ENCODE measurements at places on chromosomes 12 and 14.
A peak's percentile ranks its signal among the peaks of the same experiment; 100 is the strongest.

DNA sequence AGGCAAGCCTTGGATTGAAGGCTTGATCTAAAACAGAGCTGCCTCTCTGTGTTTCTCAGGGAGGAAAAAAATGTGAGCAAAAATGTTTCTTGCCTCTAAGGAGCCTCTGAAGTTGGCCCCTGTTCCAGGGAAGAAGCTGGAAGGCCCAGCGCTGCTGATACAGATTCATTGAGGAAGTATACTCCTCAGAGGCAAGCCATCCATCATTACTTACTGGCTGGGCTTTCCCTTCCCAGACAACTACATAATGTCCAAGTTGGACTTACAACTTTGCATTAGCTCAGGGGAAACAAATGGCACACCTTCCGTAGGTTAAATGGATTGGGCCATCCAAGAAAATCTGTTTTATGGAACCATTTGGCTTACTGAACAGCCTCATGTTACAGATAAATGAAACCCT lies 263.7 kb upstream of the SEL1L start:
- no peak for DNase-seq

DNA sequence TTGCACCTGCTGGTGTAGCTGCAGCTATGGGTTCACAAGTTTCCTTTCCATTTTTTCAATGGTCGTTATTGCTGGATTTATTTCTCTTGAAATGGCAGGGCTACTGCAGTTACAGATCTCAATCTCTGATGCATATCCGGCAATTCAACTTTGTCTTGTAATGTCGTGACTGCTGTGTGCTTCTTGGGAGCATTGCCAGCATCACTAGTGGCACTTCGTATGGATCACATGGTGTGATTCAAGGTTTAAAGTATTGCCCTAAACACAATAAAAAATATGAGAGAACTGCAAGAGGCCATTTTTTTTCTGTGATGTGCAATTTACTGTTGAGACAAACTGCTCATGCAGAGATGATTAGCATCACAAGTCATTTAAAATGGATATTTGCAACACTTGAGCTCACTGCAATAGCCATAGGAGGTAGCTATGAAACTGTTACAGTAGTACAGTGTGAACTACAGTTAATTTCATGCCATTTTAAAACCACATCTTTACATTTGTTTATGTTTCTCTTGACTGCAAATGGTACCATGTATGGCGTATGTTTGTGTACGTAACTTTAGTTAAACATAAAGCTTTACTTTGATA lies 217.4 kb upstream of the PDE3A start:
- DNase-seq, result no peak

DNA sequence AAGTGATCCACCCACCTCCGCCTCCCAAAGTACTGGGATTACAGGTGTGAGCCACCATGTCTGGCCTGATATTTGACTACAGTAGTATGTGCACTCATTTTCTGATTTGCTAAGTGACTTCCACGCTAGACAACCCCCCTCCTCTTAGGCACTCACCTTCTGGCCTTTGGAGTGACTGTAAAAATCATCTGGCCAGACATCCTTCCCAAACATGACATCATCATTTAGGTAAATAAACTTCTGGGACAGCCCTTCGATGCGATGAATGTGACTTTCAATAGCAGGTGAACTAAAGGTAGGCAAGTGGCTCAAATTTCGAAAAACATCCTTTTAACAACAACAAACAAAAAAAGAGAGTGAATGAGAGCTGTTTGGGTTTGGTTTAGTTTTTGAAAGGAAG lies 30.6 kb upstream of the SYCP3 start:
- DNase-seq, result no peak

DNA sequence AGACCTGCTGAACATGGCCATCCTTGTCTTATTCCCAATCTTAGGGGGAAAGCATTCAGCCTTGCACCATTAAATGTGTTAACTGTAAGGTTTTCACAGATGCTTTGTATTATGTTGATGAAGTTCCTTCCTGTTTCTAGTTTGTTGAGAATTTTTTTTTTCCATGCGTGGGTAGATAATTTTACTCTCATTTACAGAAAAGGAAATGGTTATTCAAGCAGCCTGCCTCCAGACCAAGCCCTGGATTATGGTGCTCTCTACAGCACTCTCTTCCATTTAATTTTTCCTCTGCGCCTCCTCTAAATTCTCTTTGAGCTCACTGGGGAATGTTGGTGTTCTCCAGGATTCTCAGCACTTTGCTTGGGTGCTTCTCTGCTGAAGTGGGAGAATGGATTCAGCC lies 179.3 kb upstream of the PZP start:
- DNase-seq, result no peak

- peak; percentile 90 for DNase-seq
Measured at GRCh38 chr14:99654235-99654985, 9.5 kb downstream of the HHIPL1 start.

GRCh38 chr12:114025935-114026334 lies 59.8 kb upstream of the RBM19 start:
- DNase-seq, result no peak

GRCh38 chr12:94563286-94563685 lies 87.1 kb downstream of the TMCC3 start:
- no peak for DNase-seq

- DNase-seq, result peak; percentile 76
Measured at GRCh38 chr14:105414456-105415371, 4.9 kb upstream of the MTA1 start.

- DNase-seq, result no peak
Measured at GRCh38 chr12:110725267-110725666, 17.4 kb downstream of the PPP1CC start.

DNA sequence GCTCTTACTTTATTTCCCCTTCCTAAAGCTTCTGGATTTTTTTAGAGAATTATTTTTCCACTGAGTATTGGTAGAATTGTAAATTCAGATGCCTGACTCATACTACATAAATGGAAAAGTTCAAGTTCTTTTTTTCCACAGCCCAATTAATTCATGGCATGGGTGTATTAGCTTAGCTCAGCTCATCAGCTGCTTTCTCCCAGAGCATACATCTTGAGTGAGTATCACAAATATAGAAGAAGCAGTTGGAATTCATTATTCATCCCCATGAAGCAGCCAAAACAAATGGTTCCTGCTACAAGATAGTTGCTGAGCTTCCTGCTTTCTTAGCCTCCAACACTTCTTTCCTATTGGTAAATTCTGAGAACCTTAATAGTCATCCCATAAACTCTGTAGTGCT lies 105.1 kb downstream of the C12orf50 start:
- no peak for DNase-seq

GRCh38 chr14:38238332-38238731 lies 17.6 kb downstream of the CLEC14A start:
- no peak for DNase-seq

GRCh38 chr14:71415404-71415690 lies 508.1 kb downstream of the PCNX1 start:
- DNase-seq, result peak; percentile 79

GRCh38 chr12:39230086-39230485 lies 212.8 kb downstream of the KIF21A start:
- peak; percentile 7 for DNase-seq

GRCh38 chr14:74048281-74048680 lies 29.1 kb downstream of the BBOF1 start:
- no peak for DNase-seq

DNA sequence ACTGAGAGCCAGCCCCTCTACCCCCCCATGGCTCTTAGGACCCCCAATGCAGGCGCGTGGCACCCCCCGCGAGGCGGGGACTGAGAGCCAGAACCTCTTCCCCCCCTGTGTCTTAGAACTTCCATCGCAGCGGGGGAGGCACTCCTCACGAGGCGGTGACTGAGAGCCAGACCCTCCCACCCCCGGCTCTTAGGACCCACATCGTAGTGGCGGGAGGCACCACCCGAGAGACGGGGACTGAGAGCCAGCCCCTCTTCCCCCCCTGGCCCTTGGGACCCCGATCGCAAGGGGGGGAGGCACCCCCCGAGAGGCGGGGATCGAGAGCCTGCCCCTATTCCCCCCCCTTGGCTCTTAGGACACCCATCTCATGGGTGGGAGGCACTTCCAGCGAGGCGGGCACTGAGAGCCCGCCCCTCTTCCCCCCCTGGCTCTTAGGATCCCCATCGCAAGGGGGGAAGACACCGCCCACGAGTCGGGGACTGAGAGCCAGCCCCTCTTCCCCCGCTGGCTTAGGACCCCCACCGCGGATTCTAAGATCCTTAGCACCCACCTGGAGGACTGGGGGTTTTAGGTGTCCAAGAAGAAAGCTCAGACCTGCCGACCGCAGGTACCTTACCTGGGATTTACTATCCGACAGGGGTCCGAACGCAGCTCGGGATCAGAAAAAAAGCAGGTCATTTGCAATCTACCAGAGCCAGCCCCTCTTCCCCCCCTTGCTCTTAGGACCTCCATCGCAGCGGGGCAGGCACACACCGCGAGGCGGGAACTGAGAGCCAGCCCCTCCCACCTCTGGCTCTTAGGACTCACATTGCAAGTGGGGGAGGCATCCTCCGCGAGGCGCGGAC lies 44.9 kb downstream of the DDX11 start:
- peak; percentile 6 for DNase-seq

DNA sequence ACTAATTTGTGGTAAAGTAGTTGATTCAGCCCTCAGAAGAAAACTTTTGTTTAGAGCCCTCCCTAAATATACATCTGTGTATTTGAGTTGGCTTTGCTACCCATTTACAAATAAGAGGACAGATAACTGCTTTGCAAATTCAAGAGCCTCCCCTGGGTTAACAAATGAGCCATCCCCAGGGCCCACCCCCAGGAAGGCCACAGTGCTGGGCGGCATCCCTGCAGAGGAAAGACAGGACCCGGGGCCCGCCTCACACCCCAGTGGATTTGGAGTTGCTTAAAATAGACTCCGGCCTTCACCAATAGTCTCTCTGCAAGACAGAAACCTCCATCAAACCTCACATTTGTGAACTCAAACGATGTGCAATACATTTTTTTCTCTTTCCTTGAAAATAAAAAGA lies 2.7 kb downstream of the FZD10 start:
- no peak for DNase-seq

DNA sequence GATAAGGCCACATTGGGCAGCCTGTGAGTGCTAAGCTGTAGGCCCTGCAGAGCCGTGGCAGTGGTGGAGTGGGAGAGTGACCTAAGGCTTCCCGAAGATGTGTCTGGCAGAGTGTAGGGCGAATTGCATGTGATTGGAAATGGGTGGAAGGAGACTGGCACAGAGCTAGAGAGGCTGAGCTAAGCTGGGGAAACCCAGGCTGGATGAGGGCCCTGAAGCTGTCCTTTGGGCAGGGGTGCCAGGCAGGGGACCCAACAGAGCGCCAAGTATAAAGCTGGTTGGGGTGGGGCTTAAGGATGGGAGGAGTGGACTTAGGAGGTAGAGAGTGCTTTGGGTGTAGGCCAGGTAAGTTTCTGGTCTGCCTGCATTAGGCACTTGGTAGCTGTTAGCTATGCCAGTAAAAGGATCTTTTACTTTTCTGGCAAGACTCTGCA lies 47.9 kb downstream of the WDR20 start:
- DNase-seq, result no peak

DNA sequence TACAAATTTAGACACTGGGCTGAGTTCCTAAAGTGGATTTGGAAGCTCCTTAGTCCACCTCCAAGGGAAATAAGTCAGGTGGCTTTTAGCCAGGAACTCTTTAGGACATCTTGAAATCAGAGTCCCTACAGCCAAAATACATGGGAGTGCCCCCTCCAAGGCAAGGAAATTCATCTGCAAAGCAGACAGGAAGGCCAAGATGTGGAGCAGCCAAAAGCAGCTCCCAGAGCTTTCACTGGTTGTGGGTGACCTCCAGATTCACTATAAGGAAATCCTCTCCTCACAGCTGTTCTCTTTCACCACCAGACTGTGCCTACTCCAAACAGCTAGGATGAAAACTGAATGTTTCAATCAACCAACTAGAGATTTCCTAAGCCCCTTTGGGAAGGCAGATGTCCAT lies 6.6 kb downstream of the TTC9 start:
- no peak for DNase-seq

DNA sequence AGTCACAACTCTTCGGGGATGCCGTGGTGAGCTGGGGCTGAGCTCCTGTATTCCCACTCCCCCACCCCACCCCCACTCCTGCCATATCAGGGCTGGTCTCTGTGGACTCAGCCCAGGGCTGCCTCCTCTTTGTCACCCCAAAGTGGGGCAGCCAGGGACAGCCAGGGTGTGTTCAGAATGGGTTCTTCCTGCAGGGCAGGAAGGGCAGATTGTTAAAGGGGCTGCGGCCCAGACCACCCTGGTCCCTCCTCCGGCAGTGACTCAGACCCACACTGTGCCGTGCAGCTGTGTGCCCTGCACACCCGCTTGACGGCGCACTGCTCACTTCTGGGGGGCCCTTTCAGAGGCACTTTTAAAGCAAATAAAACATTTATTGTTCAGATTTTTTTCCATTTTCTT lies 9.3 kb downstream of the SLC48A1 start:
- DNase-seq, result no peak

GRCh38 chr12:3727877-3728632 lies 24.9 kb downstream of the CRACR2A start:
- peak; percentile 81 for DNase-seq

DNA sequence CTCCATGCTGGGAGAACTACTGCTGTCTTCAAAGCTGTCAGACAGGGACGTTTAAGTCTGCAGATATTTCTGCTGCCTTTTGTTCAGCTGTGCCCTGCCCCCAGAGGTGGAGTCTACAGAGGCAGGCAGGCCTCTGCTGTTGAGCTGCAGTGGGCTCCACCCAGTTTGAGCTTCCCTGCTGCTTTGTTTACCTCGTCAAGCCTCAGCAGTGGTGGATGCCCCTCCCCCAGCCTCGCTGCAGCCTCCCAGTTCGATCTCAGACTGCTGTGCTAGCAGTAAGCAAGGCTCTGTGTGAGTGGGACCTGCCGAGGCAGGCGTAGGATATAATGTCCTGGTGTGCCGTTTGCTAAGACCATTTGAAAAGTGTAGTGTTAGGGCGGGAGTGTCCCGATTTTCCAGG lies 31.4 kb upstream of the RFX4 start:
- no peak for DNase-seq

- DNase-seq, result no peak
Measured at GRCh38 chr14:76045773-76046172, 60.2 kb downstream of the IFT43 start.

DNA sequence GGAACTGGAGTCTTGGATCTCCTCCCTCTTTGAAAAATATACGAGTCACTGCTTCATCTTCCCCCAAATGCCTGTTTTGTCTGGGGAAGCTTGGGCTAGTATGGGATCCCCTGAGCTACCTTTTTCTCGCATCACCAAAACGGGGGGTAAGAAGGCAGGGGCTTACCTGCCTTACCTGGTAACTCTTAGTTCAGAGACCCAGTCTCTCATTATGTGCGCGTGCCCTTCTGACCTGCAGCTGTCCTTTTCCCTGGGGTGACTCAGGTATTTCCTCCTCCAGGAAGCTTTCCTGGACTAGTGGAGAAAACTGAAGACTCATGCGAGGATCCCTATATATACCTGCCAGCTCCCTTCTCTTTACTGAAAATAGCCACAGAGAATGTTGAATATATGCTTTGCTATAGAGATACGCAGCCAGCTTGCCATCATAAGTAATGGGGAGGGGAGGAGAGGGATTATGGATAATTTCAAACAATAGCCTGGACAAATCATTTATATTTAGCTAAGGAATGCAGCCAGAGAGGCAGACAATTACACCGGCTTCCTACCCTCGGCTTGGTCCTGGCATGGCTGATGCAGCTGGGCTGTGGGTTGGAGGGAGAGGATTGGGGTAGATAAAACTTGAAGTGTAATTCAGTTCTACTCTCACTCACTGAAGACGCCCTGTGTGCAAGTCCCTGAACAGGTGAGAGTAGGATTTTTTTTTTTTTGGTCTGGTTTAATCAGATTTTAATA lies 1.1 kb downstream of the TSPAN9 start:
- no peak for DNase-seq

GRCh38 chr12:103105971-103106597 lies 148.6 kb downstream of the ASCL1 start:
- no peak for DNase-seq
